AG09309 (cell line): ENCODE measurements at places on chromosomes 1 and 21.
A peak's percentile ranks its signal among the peaks of the same experiment; 100 is the strongest.

GRCh38 chr1:44924835-44925464 is 61.4 kb downstream of the EIF2B3 start:
- peak; percentile 48 for DNase-seq

DNA sequence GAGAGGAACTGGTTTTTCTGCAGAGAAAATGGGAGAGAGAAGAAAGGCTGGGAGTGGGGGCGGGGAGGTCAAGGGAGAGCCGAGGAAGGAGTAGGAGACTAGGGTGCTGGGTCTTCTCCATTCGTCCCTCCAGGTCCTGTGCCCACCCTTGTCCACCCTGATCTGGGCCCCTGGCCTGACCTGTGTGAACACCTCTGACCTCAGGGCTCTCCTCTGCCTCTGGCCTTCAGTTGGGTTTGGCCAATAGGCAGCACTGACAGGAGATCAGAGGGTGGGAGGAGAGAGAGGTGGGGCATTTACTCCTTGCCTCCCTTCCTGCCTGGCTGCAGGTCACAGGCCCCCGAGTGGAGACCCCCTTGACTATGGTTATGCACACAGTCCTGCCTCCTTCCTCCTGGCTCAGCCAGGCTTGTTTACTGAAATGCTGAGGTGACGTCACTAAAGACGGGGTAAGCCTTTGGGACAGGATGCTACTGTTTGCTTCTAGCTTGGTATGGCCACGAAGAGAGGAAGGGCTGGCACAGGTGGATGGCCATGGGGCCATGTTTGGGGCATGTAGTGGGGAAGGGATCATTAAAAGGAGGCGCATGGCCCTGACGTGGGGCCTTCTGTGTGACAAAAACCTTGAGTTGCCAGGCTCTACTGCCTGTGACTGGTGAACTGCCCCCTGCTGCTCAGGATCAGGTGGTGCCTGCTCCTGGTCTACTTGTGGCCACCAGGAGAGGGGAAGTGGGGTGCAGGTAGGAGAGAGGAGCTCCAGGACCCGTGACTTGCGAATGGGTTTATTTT is 248.7 kb upstream of the CSF3R start:
- DNase-seq: no peak

DNA sequence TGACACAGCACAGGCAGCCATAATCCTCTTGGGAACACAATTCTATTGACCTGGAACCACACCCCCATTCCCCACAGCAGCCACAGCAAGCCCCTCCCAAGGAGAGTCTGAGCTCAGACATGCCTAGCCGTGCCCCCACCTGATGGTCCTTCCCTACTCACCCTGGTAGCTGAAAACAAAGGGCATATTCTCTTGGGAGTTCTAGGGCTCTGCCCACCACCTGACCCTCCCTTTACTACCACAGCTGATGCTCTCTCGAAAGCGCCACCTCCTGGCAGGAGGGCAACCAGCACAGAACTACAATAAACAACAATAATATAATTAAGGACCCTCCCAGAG is 184.8 kb upstream of the COA6 start:
- DNase-seq: no peak

- no peak for DNase-seq
Measured at GRCh38 chr1:214850432-214851050, 232.0 kb upstream of the KCNK2 start.

- no peak for DNase-seq
Measured at GRCh38 chr1:171998711-171999110, 157.4 kb downstream of the DNM3 start.

GRCh38 chr1:41742219-41742618 is 176.5 kb downstream of the HIVEP3 start:
- peak; percentile 52 for DNase-seq

DNA sequence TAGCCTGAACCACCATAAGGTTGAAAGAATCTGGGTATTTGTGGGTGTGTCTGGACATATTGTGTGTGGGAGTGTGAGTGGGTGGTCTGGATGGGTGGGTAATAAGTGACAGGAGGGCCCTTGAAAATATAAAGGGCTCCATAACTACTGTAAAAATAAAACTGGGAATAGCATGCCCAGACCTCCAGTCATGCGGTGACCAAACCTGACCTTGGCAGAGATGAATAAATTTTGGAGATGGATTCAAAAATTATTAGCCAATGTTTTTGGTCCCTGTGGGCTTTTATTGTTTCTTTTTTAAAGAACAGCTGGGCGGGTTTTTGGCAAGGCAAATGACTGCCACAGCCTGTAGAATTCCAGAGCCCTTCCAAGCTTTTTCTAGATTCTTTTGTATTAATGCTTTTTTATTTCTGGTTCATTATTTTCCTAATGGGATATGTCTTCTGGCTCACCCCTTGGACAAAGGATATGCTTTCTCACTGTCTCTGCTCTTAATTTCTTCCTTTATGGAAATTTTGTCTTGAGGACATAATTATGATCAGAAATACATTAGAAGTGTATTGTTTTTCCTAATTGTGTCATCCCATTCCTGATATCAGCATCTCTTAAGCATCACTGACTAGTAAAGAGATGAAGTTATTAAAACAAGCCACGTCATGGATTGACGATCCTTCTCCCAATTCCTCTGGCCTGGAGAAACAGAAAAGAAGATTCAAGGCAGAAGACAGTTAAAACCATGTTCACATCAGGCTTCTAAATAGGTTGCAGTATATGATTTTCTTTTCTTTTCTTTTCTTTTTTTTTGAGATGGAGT is 69.5 kb downstream of the NTMT2 start:
- DNase-seq: no peak

DNA sequence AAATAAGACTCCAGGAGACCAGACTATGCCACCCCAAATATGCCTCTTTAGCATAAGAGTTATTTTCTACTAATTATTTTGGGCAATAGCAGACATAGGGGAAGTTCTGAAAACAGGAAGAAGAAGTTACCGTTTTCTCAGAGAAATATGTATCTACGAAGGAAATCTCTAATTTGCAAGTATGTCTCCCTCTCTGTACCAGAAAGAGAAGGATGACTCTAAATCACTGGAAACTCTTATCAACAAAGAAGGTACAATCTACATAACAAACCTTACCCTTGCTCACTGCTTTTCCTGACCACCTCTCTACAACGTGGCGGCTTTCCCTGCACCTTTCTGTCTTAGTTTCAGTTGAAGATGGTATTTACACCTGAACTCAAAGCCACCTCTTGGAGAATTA is 49.0 kb downstream of the OMA1 start:
- no peak for DNase-seq

DNA sequence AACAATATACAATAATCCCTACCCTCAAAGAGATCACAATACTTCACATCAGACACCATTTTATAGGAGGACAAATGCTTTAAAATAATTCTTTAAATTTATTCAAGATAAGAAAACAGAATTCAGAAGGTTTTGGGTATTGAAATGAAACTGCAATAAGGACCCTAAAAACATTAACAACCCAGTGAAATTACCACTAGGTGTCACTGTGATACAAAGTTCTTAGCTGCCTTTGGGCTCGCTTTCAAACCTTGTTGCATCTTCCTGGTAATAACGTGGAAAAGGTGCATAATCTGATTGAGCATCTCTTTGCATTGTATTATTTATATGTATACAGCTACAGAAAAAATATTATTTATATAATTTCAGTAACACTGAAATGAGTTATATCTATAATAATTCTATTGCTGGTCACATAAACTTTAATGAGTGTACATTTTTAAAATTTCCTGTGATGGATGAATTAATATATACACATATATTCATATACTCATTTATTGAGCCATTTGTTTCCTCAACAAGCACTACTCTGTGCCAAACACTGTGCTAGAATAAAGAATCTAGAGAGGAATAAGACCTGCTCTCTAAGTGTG is 185.2 kb downstream of the FAF1 start:
- peak; percentile 33 for DNase-seq

- no peak for DNase-seq
Measured at GRCh38 chr1:67696708-67697107, 11.7 kb downstream of the GADD45A start.

DNA sequence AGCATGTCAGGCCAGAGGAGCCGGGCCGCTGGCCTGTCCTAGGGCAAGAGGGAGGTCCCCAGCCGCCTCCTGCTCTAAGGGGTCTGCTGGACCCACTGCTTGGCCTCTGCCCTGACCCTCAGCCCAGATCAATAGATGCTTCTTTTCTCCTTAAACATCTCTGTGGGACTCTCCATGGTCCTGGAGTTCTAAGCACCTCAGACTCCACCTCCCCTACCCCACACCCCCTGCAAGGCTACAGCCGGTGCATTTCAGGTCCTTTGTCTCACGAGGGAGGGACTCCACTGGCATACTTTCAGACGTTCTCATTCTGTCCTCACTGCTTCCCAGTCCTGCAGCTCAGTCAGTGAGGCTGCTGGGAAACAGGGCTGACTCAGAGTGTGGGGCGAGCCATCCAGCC is 11.0 kb downstream of the CNTN2 start:
- DNase-seq: no peak

- DNase-seq: no peak
Measured at GRCh38 chr1:32197074-32197473, 3.3 kb upstream of the CCDC28B start.

DNA sequence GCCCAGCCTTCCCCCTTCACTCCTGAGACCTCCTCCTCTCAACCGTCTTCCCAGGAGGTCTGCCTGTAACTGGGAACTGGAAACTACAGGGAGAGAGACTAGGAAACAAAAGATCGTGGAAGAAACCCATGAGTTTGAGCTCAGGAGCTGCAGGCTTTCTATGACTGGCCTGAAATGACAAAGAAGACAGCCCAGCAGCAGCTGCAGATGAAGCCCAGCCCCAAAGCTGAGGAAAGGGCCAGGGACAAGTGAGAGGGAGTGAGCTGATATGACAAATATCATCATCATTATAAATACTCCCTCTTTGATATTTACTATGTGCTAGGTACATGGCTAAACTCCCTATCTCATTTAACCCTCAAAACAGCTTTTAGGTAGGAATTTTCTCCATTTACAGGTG is 142.6 kb upstream of the CTTNBP2NL start:
- no peak for DNase-seq

DNA sequence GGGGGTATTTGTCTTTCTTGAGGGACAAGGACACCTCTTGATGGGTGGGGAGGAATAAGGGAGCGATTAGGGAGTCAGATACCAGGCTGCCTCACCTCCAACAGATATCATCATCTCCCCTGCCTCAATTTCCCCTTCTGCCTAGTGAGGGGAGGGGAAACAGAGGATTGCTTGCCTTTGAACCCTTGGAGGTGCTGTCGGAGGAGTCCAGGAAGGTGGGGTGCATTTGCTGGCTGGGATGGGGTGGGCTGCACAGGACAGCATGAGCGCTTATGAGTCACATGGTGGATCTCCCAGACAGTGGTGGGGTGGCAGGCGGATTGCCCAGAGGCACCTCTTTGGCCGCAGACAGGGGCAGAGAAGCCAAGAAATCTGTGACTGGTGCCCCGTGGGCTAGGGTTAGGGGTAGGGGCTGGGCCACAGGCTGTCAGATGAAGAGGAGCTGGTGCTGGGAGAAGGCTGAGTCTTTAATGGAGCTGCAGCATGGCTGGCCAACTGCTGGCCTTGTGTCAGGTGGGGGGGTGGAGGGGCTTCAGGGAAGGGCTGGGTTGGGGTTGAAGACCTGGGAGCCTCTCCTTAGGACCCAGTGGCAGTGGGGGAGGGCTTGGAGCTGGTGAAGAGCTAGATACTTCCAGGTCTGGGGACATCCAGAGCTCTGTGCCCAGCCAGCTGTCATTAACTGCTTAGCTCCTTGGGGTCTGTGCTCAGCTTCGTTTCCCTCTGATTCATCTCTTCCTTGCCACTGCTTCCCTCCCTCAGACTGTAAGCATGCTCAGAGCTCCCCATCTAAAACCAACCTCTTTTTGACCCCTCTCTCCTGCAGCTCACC is 7.0 kb upstream of the ADORA1 start:
- DNase-seq: no peak

GRCh38 chr21:21730512-21730911 is 732.3 kb downstream of the NCAM2 start:
- DNase-seq: no peak
